ENCODE measurements at places on chromosomes 4 and X.

GRCh38 chr4:184958127-184958922 lies 60.0 kb upstream of the HELT start:
- no peaks in the 10 kb centered on the region for H3K36me3 ChIP-seq
- H3K27ac ChIP-seq = no peak overlapping the region
- H3K4me1 ChIP-seq = no peaks in the 10 kb centered on the region
- H3K27me3 ChIP-seq = no peaks in the 10 kb centered on the region
- no peak overlapping the region for H3K4me3 ChIP-seq
- no peak for DNase-seq

- H3K27me3 ChIP-seq = no peaks in the 10 kb centered on the region
- H3K4me3 ChIP-seq = no peak overlapping the region
- DNase-seq = no peak
- no peaks in the 10 kb centered on the region for H3K36me3 ChIP-seq
These were observed 22.4 kb downstream of the NUP54 start for GRCh38 chr4:76125816-76126215.

GRCh38 chr4:212438-213188 lies 88.3 kb downstream of the ZNF718 start:
- no peaks in the 10 kb centered on the region for H3K27me3 ChIP-seq
- H3K27ac ChIP-seq = peak overlapping the region; percentile 83
- DNase-seq = peak; percentile 81

DNA sequence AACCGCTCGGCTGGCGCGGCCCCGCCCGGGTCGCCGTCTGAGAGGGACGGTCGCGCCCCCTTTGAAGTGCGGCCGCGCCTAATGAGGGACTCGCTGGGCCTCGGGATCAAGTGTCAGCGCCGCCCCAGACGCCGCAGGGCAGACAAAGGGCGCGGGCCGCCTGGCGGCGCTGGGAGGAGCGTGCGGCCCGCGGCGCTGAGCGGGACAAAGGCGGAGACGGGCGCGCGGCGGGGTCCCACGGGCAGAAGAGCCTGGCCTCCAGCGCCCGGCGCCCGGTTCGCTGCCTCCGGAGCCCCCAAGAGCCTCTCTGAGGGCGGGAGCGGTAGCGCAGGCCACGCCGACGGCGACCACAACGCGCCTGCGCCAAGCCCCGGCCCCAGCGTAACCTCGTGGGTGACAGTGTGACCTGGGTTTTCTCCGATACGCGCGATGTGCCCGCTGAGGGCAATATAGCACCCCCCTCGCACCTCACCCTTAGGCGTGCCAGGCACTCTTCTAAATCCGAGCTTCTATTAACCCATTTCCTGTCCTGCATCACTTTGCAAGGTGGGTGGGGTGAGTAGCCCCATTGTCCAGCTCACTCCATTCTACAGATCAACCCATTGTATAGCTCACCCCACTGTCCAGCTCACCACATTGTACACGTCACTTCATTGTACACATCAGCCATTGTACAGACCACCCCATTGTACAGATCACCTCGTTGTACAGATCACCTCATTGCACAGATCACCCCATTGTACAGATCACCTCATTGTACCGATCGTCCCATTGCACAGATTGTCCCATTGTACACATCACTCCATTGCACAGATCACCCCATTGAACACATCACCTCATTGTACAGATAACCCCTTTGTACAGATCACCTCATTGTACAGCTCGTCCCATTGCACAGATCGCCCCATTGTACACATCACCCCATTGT lies 33.7 kb upstream of the STX18 start:
- no peaks in the 10 kb centered on the region for H3K4me1 ChIP-seq
- no peaks in the 10 kb centered on the region for H3K36me3 ChIP-seq
- DNase-seq = no peak

GRCh38 chrX:155113097-155113496 lies 41.8 kb downstream of the BRCC3 start:
- DNase-seq = no peak
- H3K27me3 ChIP-seq = no peaks in the 10 kb centered on the region
- no peaks in the 10 kb centered on the region for H3K36me3 ChIP-seq
- no peak overlapping the region for H3K27ac ChIP-seq
- no peak overlapping the region for H3K4me3 ChIP-seq
- H3K4me1 ChIP-seq = no peaks in the 10 kb centered on the region

DNA sequence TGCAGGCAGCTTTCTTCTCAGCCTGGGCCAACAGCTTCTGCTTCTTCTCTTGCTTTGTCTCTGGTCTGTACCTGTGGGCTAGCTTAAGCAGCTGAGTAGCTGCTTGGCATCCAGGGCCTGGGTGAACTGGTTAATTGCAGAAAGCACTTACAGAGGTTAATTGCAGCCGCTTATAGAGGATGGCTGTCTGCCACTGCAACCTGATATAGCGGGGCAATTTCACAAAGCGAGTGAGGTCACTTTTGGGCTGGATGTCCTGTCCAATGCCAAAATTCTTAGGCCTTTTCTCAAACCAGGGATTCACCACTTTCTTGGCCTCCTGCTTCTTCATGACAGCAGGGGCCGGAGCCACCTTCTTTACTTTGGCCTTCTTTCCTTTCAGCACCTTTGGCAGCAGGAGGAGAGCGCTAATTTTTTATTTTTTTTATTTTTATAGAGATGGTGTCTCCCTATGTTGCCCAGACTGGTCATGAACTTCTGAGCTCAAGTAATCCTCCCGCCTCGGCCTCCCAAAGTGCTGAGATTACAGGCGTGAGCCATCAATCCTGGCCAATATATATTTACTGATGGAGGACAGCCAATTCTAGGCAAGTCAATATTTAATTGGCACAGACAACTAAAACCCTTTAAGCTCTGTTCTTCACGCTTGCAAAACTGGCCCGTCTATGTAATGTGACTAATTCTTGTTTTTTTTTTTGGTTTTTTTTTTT lies 61.0 kb downstream of the ENOPH1 start:
- DNase-seq = no peak
- H3K36me3 ChIP-seq = no peaks in the 10 kb centered on the region
- H3K27ac ChIP-seq = no peak overlapping the region
- H3K4me3 ChIP-seq = no peak overlapping the region
- no peaks in the 10 kb centered on the region for H3K4me1 ChIP-seq

DNA sequence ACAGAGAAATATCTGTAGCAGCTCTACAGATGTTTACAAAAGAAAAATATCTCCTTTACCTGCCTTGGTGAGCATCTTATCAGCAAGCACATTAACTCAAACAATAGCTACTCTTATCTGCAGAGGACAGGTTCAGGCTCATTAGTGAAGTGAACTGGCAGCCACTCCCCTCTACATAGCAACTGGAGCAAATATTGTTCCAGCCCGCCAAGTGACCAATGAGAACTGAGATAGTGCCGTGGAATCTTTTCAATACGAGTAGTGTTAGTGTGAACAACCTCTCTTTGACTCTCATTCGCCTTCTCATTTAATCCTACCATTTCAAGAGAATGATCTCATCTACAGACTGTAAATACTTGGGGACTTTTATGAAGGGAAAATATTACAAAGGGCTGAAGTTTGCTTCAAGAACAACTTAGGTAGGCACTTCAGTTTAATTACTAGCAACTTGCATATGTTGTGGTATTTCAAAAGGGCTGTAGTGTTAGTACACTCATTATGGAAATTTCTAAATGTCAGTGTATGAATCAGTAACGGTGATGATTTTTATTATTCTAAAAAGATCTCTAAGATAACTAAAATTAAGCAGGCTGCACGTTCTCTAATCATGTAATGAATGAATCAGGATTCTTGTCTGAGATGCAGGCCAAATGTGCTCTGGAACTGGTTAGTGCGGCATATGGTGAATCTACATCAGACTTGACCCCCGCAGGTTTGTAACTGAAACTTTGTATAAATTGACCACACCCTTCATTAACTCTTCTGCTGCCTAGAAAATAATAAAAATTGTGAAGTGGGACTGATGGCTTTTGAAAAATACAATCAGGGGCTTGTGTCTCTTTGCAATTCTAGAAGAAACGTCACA lies 72.4 kb downstream of the PALLD start:
- H3K4me3 ChIP-seq = peak overlapping the region; percentile 2
- peak; percentile 32 for DNase-seq
- H3K27me3 ChIP-seq = no peaks in the 10 kb centered on the region
- H3K36me3 ChIP-seq = no peaks in the 10 kb centered on the region
- H3K4me1 ChIP-seq = no peaks in the 10 kb centered on the region

- H3K27ac ChIP-seq = no peak overlapping the region
- H3K36me3 ChIP-seq = no peaks in the 10 kb centered on the region
- no peaks in the 10 kb centered on the region for H3K4me1 ChIP-seq
These were observed 15.5 kb upstream of the PDZD4 start for GRCh38 chrX:153845842-153846241.

DNA sequence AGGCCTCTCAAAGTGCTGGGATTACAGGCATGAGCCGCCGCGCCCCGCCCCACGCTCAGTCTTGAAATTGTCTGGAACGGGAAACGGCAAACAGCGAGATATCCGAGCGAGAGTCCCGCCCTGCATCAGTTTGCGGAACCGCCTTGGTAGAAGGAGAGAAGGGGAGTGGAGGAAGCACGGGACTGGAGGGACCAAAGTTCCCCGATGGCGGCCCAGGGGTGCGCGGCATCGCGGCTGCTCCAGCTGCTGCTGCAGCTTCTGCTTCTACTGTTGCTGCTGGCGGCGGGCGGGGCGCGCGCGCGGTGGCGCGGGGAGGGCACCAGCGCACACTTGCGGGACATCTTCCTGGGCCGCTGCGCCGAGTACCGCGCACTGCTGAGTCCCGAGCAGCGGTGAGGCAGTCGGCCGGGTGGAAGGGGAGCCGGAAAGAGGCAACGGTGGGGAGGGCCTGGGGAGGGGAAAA lies at the start of gene BST1:
Gene BST1, plus strand, starts transcription at position 125 of the 463 bp plus-strand sequence. Its CDS starts 80 bp downstream, at position 205.
- no peaks in the 10 kb centered on the region for H3K4me1 ChIP-seq
- no peaks in the 10 kb centered on the region for H3K36me3 ChIP-seq
- no peaks in the 10 kb centered on the region for H3K27me3 ChIP-seq
- DNase-seq = peak; percentile 56
- peak within 1 kb of the TSS; percentile 72 for H3K27ac ChIP-seq
- peak within 1 kb of the TSS; percentile 81 for H3K4me3 ChIP-seq

DNA sequence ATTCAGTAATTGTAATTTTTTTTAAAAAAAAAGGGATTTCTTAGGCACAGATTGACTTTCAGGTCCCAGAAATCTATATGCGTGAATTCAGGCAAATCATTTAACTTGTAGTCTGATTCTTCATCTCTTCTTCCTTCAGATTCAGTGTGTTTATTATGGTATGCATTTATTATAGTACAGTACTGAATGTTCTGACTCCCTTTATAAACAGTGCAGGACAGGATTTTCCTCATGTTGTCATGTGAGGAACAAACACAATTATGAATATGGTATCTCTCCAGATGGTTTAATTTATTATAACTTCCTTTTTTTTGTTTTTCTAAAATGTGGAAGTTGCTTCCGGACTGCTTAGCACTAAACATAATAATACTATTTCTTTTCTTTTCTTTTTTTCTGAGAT lies 54.2 kb downstream of the RPS3A start:
- no peak overlapping the region for H3K4me3 ChIP-seq
- no peak overlapping the region for H3K27ac ChIP-seq
- no peaks in the 10 kb centered on the region for H3K36me3 ChIP-seq

DNA sequence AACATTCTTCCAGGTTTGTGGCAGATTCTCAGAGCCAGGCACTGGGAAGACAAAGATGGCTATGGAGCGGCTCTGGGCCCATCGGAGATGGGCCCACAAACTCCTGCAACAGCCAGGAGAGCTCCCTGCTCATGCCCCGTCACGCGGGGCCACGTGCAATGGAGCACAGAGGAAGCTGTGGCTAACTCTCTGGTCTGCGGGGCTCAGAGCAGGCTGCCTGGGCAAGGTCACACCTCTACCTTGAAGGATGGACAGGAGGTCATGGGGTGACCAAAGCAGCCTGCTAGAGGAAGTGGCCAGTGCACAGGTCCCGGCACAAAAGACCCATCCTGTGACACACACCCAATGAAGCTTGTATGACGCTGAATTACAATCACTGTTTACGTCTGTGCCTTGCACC lies 45.2 kb downstream of the C4orf50 start:
- no peak for DNase-seq
- no peaks in the 10 kb centered on the region for H3K36me3 ChIP-seq
- H3K27ac ChIP-seq = no peak overlapping the region
- H3K4me1 ChIP-seq = no peaks in the 10 kb centered on the region
- H3K27me3 ChIP-seq = no peaks in the 10 kb centered on the region
- H3K4me3 ChIP-seq = no peak overlapping the region

DNA sequence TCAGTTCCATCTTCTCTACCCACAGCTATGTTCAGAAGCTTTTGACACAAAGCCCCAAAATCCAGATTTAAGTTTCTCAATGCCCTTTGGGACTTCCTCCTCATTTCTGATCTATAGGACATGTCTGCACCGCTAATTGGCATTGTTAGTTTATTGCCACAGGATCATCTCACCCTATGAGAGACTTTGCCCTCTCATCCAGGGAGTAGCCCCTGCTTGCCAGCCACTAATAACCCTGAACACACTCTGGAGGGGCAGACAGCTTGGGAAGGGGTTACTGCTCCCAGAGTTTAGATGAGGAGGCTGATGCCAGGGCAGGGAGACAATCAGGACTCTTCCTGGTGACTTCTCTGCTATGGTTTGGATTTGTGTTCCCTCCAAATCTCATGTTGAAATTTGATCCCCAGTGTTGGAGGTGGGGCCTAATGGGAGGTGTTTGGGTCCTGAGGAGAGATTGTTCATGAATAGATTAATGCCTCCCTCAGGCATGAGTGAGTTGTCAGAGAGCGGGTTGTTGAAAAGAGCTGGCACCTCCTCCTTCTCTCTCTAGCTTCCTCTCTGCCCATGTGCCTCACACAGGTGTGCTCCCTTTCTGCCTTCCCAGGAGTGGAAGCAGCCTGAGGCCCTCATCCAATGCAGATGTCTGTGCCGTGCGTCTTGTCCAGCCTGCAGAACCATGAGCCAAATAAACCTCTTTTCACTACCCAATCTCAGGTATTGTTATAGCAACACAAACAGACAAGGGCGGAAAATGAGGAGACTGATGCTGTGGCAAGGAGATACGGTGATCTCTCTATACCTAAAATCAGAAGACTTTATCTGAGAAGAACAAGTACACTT lies 3.6 kb upstream of the SCARB2 start:
- H3K4me1 ChIP-seq = peaks cover 10% of the 10 kb centered on the region
- H3K27me3 ChIP-seq = no peaks in the 10 kb centered on the region

- H3K27ac ChIP-seq = no peak overlapping the region
- H3K4me3 ChIP-seq = no peak overlapping the region
- DNase-seq = no peak
- peaks cover 16% of the 10 kb centered on the region for H3K27me3 ChIP-seq
- no peaks in the 10 kb centered on the region for H3K4me1 ChIP-seq
These were observed 128.3 kb upstream of the ARMCX2 start for GRCh38 chrX:101787934-101788333.

- H3K27ac ChIP-seq = no peak overlapping the region
- no peak overlapping the region for H3K4me3 ChIP-seq
- H3K4me1 ChIP-seq = no peaks in the 10 kb centered on the region
- no peaks in the 10 kb centered on the region for H3K36me3 ChIP-seq
- no peak for DNase-seq
These were observed 43.5 kb upstream of the GPR174 start for GRCh38 chrX:79100791-79101484.

GRCh38 chrX:123487236-123487635 lies 245.6 kb downstream of the THOC2 start:
- H3K4me1 ChIP-seq = no peaks in the 10 kb centered on the region
- no peak for DNase-seq
- no peak overlapping the region for H3K4me3 ChIP-seq
- H3K36me3 ChIP-seq = no peaks in the 10 kb centered on the region
- no peaks in the 10 kb centered on the region for H3K27me3 ChIP-seq
- H3K27ac ChIP-seq = no peak overlapping the region

Data from breast epithelium (tissue), 4 donors.